ENCODE measurements at places on chromosomes 11 and 22. TPM values are rescaled to one million over a fixed set of nuclear protein-coding genes. Genes with fewer than 3 reads are reported as not detected.

The BDNF gene
- total RNA-seq: 0.31 TPM

DNA sequence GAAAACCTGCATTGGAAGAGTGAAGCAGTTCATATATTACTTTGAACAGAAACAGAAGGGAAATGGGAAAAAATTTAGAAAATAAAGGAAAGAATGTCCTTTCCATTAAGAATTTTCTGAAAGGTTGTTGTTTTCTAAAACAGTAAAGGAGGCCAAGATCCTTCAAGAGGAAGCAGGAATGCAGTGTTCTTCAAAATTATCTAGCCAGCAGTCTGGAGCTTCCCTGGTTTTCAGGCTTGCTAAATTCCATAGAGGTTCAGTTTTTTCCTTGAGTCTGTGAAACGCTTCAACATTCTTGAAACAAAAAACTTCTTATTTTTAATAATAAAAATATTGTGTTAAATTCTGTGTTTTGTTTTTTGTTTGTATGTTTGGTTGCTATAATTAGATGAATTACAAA is 189.0 kb upstream of the ANO3 start:
- H3K27me3 ChIP-seq: no peaks in the 10 kb centered on the region
- no peak for DNase-seq
- H3K4me1 ChIP-seq: no peaks in the 10 kb centered on the region
- H3K27ac ChIP-seq: no peak overlapping the region

DNA sequence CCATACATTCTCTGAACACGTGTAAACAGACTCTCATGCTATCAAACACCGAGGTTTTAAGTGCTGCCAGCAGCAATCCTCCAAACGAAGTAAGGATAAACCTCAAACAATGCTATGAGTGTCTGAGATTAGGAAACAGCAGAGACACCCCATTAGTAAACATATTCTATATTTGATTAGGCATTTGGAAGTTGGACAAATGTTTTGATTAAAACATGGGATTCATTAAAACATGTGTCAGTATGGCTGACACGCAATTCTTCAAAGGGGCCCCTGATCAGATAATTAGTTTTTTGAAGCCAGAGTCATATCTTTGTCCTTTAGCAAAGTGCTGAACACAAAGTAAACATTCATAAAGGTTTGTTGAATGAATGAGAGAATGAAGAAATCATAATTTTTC is 33.2 kb upstream of the BLID start:
- H3K27ac ChIP-seq: no peak overlapping the region
- DNase-seq: no peak
- H3K4me3 ChIP-seq: no peak overlapping the region

DNA sequence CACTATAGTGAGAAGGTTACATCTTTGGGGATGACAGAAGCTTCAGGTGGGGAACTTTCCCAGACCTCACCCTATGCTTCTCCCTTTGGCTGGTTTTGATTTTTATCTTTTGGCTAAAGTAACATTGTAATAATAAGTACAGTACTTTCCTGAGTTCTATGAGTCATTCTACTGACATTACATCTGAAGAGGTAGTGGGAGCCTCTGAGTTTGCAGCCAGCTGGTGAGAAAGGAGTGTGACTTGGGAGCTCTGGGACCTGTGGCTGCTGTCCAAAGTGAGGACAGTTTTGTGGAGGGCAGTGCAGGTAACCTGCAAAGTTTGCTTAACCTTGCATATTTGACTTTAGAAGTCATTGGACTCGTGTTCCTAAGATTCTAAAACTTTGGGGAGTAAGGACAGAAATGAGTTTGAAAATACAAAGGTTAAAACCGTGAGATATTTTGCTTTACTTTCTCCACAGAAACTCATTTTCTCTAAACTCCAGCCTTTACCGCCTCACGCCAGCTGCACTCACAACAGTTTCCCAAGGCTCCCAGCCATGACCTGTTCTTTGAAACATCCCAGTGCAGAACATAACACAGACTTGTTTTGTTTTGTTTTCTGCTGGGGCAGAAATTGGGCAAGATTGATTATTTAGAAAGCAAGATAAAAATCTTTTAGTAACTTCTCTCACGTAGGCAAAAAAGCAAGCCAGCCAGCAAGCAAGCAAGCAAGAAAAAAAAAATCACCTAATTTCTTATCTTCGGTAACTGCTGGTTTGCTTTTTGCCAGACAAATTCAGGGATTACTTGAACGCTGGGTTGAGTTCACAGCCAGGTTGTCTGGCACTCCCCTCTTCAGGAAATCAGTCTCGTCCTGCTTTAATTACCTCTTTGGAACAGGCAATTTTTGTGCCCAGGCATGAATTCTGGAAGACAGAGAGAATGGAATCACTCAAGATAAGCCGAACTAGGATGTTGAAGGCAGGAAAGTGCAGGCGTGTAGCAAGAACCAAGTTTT is 478.3 kb upstream of the ISX start:
- no peaks in the 10 kb centered on the region for H3K36me3 ChIP-seq
- H3K27me3 ChIP-seq: no peaks in the 10 kb centered on the region

DNA sequence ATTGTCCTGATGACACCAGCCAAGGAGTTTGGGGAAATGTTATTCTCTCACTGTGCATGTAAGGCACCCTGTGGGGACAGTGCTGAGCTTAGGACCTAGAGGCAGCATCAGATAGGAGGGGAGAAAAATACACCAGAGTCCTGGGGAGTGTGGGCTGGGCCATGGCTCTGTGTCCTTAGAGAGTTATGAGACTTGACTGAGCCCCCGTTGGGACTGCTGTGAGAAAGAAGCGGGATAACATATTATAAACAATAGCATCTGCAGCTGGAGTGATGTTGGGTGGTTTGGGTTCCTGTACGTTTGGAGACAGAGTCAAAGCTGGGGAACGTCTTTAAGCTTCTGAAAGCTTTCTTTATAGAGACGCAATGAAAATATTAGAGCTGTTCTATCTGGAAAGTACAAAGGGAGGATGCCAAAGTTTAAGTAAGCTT is 90.9 kb upstream of the CRTAM start:
- H3K27ac ChIP-seq: no peak overlapping the region
- no peak for DNase-seq
- H3K36me3 ChIP-seq: no peaks in the 10 kb centered on the region
- no peaks in the 10 kb centered on the region for H3K27me3 ChIP-seq
- no peak overlapping the region for H3K4me3 ChIP-seq

The LDHAL6A gene
- not detected for total RNA-seq

DNA sequence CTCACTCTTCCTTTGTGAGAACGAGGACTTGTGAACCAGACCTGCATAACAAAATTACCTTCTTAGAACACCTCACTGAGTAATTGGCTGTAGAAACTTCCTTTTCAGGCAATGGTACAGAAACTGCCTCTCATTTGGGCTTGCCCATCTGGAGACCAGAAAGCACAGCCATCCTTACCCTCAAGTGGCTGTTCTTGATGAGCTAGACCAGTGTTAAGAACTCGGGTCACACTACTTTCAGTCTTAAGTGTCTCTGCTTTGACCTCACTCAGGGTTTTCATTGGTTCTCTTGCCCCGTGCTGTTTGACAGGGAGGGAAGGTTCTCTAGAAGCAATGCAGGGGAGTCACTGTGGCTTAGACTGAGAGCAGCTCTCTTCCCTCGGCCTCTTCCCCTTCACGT is 29.3 kb downstream of the NAT10 start:
- no peak for DNase-seq
- H3K27me3 ChIP-seq: no peaks in the 10 kb centered on the region
- no peaks in the 10 kb centered on the region for H3K4me1 ChIP-seq
- no peak overlapping the region for H3K27ac ChIP-seq

The OR52R1 gene
- total RNA-seq: not detected

The SLC22A25 gene
- not detected for total RNA-seq

The APOL4 gene
- total RNA-seq: 8.7 TPM
